ENCODE measurements at places on chromosomes 13 and 19. TPM values are rescaled to one million over a fixed set of nuclear protein-coding genes. Genes with fewer than 3 reads are reported as not detected.

The ZNF571 gene
- 5.9 TPM for total RNA-seq

DNA sequence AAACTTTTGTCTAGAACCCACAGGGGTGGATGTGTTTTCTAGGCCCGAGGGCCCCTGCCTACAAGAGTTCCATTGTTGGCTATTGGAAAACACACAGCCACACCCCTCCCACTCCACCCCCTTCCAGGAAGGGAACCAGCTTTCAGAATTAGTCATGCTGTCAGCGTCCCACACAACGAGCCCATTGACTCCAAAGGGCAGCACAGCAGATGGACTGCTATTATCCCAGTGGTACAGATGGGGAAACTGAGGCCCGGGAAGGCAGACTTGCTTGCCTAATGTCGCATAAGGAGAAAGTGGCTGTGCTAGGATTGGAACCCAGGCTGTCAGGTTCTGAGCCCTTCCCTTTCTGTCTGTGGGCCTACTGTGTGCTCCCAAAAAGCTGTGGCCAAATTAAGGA lies 8.1 kb upstream of the FXYD3 start:
- H3K4me3 ChIP-seq: no peak overlapping the region
- H3K36me3 ChIP-seq: peaks cover 2% of the 10 kb centered on the region

The TMEM238 gene
- total RNA-seq: 19.8 TPM

DNA sequence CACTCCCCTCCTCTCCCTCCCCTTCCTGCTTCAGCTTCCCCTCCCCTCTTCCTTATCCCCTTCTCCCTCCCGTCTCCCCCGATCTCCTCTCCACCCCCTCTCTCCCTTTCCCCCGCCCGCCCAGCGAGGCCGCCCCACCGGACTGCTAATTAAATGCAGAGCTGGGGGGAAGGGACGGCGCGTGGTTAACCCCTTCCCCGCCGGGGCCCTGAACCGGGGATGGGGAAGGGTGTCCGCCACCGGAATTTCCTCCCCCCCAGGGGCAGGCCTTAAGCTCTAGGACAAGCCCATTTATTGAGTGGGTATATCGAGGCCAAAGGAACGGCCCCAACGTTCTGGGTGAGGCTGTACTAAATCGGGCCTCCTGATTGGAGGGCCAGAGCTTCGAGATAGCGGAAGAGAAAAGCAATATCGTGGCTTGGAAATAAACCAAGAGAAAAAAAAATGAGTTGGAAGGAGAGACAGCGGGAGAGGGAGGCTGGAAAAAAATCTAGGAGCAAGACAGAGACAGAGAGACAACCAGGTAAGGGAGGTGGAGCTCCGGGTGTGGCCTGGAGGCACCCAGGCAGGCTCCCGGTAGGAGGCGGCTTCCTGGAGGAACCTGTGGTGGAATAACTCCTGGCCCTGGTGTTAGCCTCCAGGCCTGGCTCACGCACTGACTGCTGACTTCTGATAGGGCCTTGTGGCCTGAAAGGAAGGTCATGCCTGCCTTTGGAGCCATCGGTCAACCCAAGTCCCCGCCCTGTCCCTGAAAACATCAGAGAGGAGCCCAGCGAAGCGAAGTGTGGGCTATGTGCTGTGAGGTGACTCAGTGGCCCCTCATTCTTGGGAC lies 11.6 kb upstream of the JUND start:
- no peaks in the 10 kb centered on the region for H3K27me3 ChIP-seq
- H3K27ac ChIP-seq: peak overlapping the region; percentile 91
- peak; percentile 68 for DNase-seq
- H3K4me1 ChIP-seq: peaks cover 57% of the 10 kb centered on the region

DNA sequence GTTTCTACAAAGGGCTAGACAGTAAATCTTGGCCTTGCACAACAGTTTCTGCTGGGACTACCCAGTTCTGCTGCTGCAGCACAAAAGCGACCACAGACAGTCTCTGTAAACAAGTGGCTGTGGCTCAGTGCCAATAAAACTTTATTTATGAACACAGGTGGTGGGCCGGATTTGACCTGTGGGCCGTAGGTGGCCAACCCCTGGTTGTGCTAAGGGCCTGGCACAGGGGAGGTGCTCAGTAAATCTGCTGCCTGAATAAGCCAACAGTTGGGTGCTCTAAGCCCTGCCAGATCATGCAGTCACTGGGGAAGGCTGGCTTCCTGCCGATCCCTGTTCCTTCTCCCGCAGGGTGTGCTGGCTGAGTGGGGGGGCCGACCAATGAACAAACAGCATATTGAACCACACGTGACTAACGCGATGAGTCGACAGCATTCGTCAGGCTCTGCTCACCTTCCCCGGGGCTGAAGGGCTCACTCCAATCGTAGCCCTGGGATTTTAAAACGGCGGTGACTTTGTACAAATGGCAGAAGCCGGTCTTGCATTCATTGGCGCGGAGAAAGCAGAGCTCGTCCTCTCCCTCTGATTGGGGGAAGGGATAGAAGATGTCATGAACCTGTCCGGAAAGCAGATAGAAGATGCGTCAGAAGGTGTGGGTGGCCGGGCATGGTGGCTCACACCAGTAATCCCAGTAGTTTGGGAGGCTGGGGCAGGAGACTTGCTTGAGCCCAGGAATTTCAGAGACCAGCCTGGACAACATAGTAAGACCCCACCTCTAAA lies 24.3 kb upstream of the MYDGF start:
- no peak overlapping the region for H3K4me3 ChIP-seq
- no peak for DNase-seq
- H3K27me3 ChIP-seq: no peaks in the 10 kb centered on the region
- peaks cover 16% of the 10 kb centered on the region for H3K36me3 ChIP-seq
- H3K4me1 ChIP-seq: peaks cover 1% of the 10 kb centered on the region
- no peak overlapping the region for H3K27ac ChIP-seq

The CEACAM8 gene
- total RNA-seq: not detected

GRCh38 chr13:113722921-113723320 lies 36.1 kb upstream of the TMEM255B start:
- no peak overlapping the region for H3K27ac ChIP-seq
- H3K4me3 ChIP-seq: no peak overlapping the region
- H3K27me3 ChIP-seq: no peaks in the 10 kb centered on the region

DNA sequence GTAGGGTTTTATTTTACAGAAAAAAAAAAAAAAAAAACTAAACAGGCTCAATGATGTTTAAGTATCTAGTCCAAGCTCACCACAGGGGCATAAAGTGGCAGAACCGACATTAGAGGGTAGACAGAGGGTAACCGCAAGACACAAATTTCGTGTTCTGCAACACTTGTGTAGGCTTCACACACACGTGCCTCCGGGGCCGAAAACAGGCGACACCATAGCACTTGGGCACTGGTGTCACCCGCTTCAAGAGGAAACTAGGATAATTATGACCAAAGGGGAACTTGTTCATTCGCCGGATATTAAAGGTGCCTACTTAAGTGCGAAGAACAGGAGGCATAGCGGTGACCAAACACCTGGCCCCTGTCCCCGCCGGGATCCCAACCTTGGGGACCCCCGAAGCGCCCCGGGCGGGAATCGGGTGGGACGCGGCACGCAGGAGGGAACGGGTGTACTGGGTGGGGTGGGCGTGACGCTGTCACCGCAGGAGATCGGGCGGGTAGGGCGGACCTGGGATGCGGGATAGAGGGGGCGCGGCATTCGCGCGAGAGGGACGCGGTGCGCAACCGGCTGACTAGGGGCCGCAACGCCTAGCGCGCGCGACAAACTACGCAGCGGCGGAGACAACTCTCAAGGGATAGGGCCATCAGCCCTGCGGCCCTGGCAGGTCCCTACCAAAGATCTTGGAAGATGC lies 558 bp downstream of the MZT1 start:
- H3K4me1 ChIP-seq: peaks cover 49% of the 10 kb centered on the region
- peak; percentile 71 for DNase-seq
- peaks cover 41% of the 10 kb centered on the region for H3K36me3 ChIP-seq
- H3K27ac ChIP-seq: peak overlapping the region; percentile 95

- H3K36me3 ChIP-seq: no peaks in the 10 kb centered on the region
- H3K4me1 ChIP-seq: peaks cover 3% of the 10 kb centered on the region
Measured at GRCh38 chr13:94182185-94182761, 297.2 kb downstream of the DCT start.

DNA sequence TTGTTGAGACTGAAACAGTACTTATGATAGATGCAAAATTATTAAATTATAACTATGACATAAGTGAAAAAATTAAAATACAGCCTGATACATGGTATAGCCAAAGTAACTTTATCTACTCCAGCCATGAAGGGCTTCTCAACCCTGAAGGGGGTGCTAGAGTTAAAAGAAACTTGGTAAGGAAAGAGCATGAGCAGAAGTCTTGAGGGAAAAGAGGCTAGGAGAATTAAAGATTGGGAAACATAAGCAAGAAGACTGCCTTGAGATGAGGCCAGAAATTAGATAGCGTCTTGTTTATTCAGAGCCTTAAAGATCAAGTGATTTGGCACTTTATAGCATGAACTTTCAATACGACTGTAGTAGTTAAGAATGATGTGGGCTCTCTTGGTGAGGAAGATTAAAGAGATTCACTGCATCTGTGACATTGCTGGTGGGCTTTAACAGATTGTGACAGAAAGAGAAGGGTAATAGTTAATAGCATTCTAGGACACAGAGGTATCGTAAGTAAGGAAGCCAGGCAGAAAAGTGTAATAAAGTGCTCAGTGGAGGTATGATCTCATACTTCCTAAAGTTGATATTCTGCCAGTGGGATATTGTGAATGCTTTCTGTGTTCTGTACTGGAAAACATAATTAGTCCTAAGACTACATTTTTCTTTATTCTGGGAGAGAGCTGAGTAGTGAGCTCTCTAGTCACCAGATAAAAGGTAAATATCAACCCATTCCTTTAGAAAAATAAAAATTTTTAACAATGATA lies 385.4 kb upstream of the PRR20A start:
- no peaks in the 10 kb centered on the region for H3K27me3 ChIP-seq
- H3K4me1 ChIP-seq: no peaks in the 10 kb centered on the region
- no peak overlapping the region for H3K27ac ChIP-seq
- no peak for DNase-seq
- no peak overlapping the region for H3K4me3 ChIP-seq

- DNase-seq: no peak
- H3K27ac ChIP-seq: no peak overlapping the region
Measured at GRCh38 chr13:103246581-103247200, 180.5 kb upstream of the SLC10A2 start.

DNA sequence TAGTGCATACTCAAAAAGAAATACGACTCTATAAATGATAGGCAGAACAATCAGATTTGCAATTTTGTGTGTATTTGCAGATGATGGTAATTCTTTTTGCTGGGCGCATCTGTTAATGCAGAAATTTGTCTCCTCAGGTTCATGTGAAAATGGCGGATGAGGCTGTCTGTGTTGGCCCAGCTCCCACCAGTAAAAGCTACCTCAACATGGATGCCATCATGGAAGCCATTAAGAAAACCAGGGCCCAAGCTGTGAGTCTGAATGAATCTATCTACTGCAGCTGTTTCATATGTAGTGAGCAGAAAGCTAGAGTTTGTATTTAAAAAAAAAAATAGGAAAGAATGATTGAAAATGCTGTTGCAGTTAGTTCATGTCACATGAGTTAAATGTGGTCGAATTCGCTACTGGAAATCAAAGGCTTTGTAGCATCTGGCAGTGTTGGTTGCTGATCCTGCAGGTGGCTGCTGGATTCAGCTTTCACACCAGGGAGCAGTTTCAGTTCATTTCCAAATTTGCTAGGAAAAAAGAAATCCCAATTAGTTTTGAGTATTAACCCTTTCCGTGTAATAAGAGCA lies 66.0 kb downstream of the PCCA start:
- no peaks in the 10 kb centered on the region for H3K27me3 ChIP-seq
- no peak for DNase-seq
- H3K27ac ChIP-seq: no peak overlapping the region
- peaks cover 7% of the 10 kb centered on the region for H3K4me1 ChIP-seq
- H3K4me3 ChIP-seq: no peak overlapping the region

- H3K4me3 ChIP-seq: no peak overlapping the region
- H3K36me3 ChIP-seq: no peaks in the 10 kb centered on the region
- H3K27ac ChIP-seq: no peak overlapping the region
- DNase-seq: no peak
- no peaks in the 10 kb centered on the region for H3K4me1 ChIP-seq
- no peaks in the 10 kb centered on the region for H3K27me3 ChIP-seq
Measured at GRCh38 chr13:83350569-83350968, 531.7 kb downstream of the SLITRK1 start.

DNA sequence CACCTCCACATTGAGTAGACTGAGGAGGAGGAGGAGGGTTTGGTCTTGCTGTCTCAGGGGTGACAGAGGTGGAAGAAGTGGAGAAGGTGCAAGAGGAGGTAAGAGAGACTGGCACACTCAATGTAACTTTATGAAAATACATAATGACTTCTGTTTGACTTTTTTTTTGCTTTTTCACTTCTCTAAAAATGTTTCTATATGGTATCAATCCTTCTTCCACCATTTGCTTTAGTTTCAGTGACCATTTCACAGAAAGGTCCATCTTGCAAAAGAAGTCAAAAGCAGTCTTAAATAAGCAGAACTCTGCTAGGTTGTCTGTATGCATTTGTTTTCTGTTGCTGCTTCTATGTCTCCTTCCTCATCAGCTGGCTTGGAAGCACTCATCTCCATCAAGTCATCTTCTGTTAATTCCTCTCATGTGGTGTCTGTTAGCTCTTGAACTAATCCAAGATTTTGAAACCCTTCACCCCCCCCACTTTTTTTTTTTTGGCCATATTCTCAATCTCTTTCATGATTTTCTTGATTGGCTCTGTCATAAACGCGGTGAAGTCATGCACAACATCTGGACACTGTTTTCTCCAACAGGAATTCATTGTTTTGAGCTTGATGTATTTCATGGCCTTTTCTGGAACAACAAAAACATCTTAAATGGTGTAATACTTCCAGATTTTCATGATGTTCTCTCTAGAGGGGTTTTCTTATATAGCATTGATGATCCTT lies 80.8 kb downstream of the KL start:
- no peaks in the 10 kb centered on the region for H3K4me1 ChIP-seq
- H3K36me3 ChIP-seq: peaks cover 1% of the 10 kb centered on the region
- H3K27ac ChIP-seq: no peak overlapping the region
- peaks cover 5% of the 10 kb centered on the region for H3K27me3 ChIP-seq
- H3K4me3 ChIP-seq: no peak overlapping the region

DNA sequence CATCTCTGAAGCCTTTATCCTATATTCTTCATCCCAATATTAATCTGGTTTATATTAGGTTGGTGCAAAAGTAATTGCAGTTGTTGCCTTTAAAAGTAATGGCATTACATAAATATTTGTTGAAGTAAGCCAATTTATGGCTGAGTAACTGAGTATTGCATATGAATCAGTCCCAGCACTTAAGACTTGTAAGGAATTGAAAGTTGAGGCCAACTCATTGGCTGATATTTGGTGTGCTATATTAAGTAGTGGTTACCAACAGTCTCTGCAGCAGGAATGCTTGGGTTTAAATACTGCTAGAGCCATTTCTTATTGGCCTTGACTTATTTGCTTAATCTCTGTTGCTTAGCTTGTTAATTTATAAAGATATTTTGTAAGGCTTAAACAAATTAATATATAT lies 460.7 kb downstream of the GPC6 start:
- no peak overlapping the region for H3K4me3 ChIP-seq
- H3K36me3 ChIP-seq: no peaks in the 10 kb centered on the region
- DNase-seq: no peak
- no peaks in the 10 kb centered on the region for H3K4me1 ChIP-seq
- H3K27ac ChIP-seq: no peak overlapping the region

The ADAMTSL5 gene
- total RNA-seq: 1.8 TPM

Measured in activated naive CD8-positive, alpha-beta T cell treated with anti-CD3 and anti-CD28 coated beads, Interleukin-2, amount 10 ng/mL, durations not matched to agents 7 days and 5 days (primary cell).